ENCODE measurements at places on chromosomes 5 and 9.

GRCh38 chr9:83432104-83432627 is 106.0 kb downstream of the FRMD3 start:
- no peak for DNase-seq

DNA sequence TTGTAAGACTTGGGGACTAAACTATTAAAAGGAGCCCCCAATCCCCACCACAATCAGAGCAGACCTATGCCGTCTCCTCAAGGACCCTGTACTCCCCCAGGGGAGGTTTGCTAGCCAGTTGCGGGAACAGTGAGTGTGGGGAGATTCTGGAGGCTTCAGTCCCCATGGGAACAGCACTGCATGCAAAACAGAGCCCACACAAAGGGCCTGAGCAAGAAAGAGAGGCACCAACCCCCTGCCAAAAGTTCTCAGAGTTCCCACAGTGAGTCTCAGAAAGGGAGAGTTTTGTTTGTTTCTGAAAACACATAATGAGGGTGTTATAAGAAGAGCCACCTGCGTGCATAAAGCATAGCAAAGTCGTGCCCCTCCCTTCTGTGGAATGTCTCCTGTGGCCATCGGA is 56.6 kb downstream of the CFAP90 start:
- DNase-seq, result no peak

- DNase-seq, result no peak
Measured at GRCh38 chr5:37869216-37869615, 29.4 kb upstream of the GDNF start.

- no peak for DNase-seq
Measured at GRCh38 chr5:133048993-133049725, 2.7 kb upstream of the HSPA4 start.

DNA sequence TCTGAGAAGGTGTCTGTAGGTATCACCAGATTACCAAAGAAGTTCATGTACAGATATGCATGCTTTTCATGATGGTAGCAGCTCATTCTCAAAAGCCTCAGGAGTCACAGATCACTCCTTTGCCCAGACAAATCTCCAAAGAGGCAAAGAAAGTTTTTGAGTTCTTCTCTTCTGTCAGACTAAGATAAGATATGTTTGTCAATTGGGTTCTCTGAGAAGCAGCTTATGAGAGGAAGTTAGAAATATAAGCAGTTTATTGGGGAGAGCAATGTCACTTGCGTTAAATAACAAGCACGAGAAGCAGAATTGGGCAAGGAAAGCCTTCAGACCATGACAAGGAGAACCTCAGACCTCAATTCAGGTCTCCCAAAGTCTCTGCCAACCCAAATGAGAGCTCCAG is 219.2 kb upstream of the KLF4 start:
- DNase-seq, result no peak

DNA sequence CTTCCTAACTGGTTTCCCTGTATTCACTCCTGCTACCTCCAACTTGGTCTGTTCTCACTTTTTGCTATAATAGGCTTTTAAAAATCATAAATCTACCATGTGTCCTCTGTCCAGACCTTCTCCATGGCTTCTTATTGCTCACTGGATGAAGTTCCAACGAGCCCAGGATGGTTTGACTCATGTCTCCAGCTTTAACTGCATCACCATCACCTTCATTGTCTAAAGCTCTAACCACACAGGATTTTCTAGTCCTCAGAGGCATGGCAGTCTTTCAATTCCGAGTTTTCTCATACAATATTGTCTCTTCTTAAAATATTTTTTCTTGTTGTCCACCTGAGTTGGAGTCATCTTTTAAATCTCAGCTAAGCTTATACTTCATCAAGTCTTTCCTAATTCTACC is 49.3 kb downstream of the PDCD1LG2 start:
- no peak for DNase-seq

GRCh38 chr9:123335193-123335985 is 20.6 kb upstream of the CRB2 start:
- DNase-seq, result peak; percentile 70

DNA sequence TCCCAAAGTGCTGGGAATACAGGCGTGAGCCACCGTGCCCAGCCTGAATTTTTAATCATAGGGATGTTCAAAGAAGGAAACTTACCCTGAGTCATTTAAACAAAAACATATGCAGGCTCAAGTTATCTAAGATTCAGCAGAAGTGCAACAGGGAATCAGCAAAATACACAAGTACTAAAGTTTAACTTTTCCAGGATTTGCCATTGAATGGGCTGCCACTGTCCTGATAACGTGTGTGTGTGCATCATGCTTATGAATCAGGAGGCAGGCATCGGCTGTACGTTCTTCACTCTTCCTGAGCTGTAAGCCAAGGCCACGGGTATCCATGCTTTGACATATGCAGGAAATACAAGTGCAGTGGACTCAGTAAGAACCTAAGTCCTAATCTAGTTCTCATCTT is 48.8 kb upstream of the FST start:
- no peak for DNase-seq

DNA sequence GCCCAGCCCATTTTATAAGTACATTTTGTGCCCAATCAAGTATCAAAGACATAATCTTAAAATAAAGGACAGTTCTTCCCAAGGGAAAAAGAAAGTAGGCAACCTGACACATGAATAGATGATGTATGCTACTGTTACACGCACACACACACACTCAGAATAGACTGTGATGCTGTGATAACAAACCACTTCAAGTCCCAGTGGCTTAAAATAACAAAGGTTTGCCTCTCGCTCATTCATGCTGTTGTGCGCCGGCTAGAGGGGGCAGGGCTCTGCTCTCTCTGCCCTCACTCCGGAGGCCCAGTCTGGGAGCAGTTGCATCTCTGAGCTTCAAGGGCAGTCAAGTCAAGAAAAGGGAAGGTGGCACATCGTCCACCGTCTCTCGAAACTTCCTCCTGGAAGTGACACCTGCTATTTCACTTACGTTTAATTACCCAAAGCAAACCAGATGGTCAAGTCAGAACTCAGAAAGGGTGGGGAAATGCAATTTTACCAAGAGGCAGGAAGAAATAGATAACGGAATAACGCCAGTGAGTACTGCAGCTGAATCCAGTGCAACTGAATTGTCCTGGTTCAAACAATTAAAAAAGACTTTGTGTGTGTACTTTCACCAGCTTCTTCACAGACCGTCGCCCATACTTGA is 43.3 kb downstream of the ANKRD33B start:
- DNase-seq, result peak; percentile 93

- no peak for DNase-seq
Measured at GRCh38 chr5:159050316-159051143, 49.2 kb downstream of the EBF1 start.

GRCh38 chr9:121331549-121331948 is 38.5 kb downstream of the STOM start:
- no peak for DNase-seq

- no peak for DNase-seq
Measured at GRCh38 chr5:87339986-87340385, 72.3 kb downstream of the RASA1 start.

- DNase-seq, result no peak
Measured at GRCh38 chr9:17476401-17476800, 102.5 kb upstream of the SH3GL2 start.

DNA sequence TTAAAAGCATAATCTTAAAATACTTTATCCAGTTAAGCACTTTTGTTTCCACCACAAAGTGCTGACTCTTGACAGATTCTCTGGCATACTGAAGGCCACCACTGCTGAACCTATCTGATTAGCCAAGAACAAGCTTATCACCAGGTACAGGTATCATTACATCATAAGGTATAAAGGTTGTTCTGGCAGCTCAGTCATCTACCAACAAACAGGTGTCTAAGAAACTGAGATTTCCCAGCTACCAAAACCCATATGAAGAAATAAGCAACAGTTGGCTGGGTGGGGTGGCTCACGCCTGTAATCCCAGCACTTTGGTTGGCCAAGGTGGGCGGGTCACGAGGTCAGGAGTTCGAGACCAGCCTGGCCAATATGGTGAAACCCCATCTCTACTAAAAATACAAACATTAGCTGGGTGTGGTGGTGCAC is 5.0 kb downstream of the MTMR12 start:
- DNase-seq, result no peak

DNA sequence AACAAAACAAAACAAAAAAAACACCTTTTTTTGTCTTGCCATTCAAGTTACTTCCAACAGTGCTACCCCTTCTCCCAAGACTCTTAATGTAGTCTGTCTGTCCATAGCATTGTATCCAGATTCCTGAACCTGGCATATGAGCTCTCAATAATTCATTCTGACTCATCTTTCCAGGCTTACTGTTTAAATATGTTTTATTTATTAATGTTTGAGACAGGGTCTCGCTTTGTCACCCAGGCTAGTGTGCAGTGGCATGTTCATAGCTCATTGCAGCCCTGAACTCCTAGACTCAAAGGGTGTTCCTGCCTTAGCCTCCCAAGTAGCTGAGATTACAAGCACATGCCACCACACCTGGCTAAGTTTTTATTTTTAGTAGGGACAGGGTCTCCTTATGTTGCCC is 208.0 kb upstream of the DMRT1 start:
- no peak for DNase-seq

DNA sequence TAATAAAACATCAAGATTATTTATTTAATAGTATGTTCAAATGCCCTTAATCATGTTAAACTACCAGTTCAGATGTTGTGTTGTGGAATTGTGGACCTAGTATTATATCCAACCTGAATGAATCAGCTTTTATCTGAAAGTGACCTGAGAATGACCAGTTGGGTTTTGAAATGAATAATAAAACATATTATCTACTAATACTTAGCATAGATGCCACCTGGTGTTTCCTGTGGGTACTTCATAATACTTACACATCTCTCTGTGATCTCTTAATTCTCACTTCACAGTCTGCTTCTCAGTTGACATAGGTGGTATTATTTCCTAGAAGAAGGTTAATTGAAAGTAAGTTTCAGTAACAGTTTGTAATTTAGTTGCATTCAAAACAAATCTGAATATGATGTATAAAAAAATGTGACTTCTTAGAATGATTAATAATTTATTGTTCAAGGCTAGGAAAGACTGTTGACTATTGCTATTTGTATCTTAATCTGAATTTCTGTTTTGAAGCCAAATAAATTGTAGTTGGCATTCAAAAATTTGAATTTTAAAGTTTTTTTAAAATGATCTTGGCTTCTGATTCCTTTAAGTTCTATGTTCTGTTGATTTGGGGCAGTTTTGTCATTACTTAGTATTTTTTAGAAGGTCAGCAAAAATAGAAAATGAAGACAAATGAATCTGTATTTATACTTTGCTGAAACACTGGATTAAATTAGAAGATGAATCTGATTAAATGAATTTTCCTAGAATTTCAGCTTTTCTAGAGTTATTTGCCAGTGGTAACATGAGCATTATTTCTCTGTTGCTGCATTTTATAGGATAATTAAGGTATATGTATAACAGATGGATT is 48.2 kb downstream of the KIF2A start:
- no peak for DNase-seq

DNA sequence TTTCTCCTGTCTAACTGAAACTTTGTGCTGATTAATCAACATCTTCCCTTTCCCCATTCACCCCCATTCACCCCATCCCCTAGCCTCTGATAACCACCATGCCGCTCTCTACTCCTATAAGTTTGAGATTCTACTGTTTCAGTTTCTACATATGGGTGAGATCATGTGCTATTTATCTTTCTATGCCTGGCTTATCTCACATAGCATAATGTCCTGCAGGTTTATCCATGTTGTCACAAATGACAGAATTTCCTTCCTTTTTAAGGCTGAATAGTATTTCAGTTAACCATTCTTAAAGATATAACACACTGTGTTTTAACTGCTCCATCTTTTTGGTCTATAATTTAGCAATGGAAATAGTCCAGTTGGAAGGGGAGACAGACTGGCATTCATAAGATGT is 205.1 kb downstream of the SNCAIP start:
- no peak for DNase-seq

GRCh38 chr5:30765227-30765626 is 428.3 kb upstream of the CDH6 start:
- DNase-seq, result no peak

GRCh38 chr5:157581901-157582300 is 6.3 kb upstream of the ADAM19 start:
- no peak for DNase-seq

DNA sequence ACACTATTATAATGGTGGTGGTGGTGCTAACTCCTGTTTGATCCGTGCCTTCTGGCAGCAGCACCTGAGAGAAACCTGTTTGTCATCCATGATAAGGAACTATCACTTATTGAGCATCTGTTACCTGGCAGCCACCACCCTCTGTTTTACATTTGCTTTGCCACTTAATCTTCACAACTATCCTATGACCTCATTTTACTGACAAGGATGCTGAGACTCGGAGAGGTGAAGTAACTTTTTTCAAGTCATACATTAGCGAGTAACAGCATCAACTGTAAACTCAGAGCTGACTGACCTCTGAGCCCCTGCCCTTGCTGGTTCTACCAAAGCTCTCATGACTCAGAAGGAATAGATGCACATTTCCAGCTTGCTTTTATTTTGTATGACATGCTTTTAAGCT is 81.1 kb downstream of the EGFLAM start:
- DNase-seq, result no peak

DNA sequence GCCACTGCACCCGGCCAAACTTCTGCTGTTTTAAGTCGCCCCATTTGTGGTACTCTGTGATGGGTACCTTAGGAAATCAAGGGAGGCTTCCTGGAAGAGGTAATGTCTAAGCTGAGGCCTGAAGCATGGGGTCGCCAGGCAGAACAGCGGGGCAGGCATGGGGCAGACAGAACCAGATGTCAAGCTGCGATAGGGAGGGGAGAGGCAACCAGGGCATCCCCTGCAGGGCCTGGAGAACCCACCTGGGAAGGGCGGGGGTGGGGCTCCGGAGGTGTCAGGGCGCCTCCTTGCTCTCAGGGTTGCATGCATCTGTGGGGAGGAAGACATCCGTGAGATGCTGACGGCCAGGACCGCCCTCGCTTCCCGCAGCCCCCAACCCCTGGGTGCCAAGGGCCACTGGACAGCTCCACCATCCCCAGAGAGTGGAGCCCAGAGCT is 2.8 kb downstream of the LCN15 start:
- DNase-seq, result no peak

DNA sequence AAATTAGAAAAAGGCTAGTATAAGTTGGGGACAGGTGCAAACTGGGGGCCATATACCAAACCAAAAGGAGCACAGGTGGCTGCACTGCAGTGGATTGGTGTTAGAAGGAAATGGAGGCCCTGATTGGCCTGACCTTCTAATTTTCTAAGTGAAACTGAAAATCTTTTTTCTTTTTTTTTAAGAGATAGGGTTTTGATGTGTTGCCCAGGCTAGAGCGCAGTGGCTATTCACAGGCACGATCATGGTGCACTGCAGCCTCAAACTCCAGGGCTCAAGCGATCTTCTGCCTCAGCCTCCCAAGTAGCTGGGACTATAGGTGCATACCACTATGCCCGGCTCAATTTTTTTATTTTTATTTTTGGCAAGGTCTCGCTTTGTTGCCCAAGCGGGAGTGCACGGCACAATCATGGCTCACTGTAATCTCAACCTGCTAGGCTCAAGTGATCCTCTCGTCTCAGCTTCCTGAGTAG is 9.8 kb upstream of the CCDC69 start:
- DNase-seq, result no peak

GRCh38 chr5:180439911-180440769 is 54.0 kb upstream of the CNOT6 start:
- no peak for DNase-seq

DNA sequence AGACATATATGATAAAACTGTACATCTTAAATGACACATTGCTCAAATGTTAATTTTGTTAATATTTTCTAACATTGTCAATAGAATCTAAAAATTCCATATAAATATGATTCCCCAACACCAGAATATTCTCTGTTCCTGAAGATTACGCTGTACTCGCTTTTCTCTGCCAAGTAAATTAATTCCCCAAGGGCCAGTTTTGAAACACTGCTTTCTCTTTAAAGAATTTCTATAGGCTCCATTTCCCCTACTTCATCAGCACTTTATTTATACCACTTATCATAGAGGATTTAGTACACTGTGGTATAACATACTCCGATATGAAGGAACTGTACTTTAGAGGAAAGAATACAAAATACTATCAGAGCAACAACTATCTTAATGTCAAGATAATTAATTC is 101.4 kb upstream of the ACOT12 start:
- DNase-seq, result no peak
